ENCODE measurements at places on chromosomes 3 and 15. TPM values are rescaled to one million over a fixed set of nuclear protein-coding genes. Genes with fewer than 3 reads are reported as not detected.

SLC6A11 gene
- total RNA-seq, result not detected

PLA2G4E gene
- 1.0 TPM for total RNA-seq

GUCA1C gene
- not detected for total RNA-seq

LARP6 gene
- 21.6 TPM for total RNA-seq

ANKRD34C gene
- total RNA-seq, result not detected

TRIM42 gene
- total RNA-seq, result not detected

DNA sequence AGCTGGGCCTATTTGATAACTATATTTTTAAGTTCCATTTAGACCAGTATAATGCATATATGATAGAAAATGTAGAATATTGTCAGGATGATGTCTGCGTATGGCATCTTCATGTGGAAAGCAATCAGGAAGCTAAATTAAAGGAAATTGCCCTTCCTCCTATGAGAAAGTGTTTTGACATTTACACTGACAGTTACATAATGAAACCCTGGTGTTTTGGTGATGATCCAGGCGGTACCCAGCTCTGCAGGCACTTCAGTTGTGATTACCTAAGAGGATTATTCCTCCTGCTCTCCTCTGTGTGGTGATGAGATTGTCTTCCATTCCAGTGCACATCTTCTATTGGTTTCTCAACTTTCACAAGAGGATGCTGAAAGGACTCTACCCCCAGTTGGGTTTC lies 126.5 kb upstream of the MITF start:
- no peak for DNase-seq

- DNase-seq, result no peak
These were observed 73.6 kb upstream of the ACAD9 start for GRCh38 chr3:128805772-128806171.

GRCh38 chr3:14773691-14774128 lies 45.1 kb upstream of the FGD5 start:
- DNase-seq, result no peak

DNA sequence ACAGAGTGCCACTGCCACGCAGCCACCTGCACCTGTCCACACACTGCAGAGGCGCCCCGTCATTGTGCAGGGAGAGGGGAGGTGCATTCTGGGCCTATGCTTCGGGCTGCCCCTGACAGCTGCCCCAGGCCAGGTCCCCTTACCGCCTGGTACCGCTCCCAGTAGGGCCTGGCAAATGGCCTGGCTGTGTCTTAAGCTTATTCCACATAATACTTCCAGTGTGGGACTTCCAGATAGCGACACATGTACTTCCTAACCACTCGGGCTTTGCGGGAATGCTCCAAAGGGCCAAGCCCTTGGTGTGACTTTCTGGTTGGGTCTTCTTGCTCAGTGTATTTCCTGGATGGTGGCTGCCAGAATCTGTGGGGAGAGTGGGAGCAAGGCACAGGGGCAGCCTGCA lies 254.3 kb upstream of the CHRNA7 start:
- no peak for DNase-seq

GRCh38 chr3:157922614-157923013 lies 183.6 kb downstream of the SHOX2 start:
- DNase-seq, result no peak

Data from glutamatergic neuron (in vitro differentiated cells).